Neural crest cell (in vitro differentiated cells): ENCODE measurements at places on chromosomes 3 and 15.

GRCh38 chr15:66236806-66237375, 16.7 kb downstream of the MEGF11 start:
- H3K27me3 ChIP-seq = peaks cover 7% of the 10 kb centered on the region
- H3K4me1 ChIP-seq = no peaks in the 10 kb centered on the region
- no peak for DNase-seq
- H3K36me3 ChIP-seq = no peaks in the 10 kb centered on the region
- no peak overlapping the region for H3K27ac ChIP-seq

DNA sequence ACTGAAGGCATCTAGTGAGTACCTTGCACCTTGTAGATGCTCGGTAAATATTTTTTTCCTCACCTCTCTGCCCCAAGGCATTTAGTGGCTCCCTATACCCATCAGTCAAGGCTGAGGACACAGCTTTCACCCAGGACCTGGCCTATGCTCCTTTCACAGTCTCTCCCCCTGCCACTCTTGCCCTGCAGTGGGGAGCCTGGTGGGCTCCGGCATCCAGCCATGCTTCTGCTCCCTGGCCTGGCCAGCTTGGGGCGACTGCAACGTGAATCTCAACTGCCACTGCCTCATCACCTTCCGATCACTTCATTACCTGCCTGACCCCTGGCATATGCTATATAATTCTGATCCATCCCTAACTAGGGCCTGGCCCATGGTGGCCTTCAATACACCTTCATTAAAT, 735 bp upstream of the CX3CR1 start:
- H3K27ac ChIP-seq = no peak overlapping the region
- H3K4me1 ChIP-seq = peaks cover 6% of the 10 kb centered on the region
- H3K27me3 ChIP-seq = peaks cover 9% of the 10 kb centered on the region
- no peak overlapping the region for H3K4me3 ChIP-seq
- no peaks in the 10 kb centered on the region for H3K36me3 ChIP-seq

DNA sequence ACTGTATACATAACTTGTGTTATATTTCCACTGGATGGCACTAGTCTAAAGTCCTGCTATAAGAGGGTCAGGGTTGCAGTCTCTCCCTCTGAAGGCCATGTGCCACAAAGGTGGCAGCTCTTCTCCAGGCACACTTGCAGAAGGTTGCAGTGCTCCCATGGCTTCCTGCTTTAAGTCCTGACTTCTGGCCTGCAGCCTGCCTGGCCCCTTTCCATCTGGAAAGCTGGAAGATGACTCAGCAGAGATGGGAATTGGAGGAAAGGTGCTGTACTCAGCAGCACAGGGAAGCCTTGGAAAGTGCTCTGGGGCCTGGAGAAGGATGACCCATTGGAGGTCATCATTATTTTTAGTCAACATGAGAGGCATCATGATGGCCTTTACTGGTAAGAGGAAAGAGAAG, 40.9 kb upstream of the MRPL3 start:
- no peak overlapping the region for H3K27ac ChIP-seq
- peaks cover 3% of the 10 kb centered on the region for H3K27me3 ChIP-seq
- no peaks in the 10 kb centered on the region for H3K4me1 ChIP-seq
- H3K36me3 ChIP-seq = peaks cover 2% of the 10 kb centered on the region
- no peak overlapping the region for H3K4me3 ChIP-seq

DNA sequence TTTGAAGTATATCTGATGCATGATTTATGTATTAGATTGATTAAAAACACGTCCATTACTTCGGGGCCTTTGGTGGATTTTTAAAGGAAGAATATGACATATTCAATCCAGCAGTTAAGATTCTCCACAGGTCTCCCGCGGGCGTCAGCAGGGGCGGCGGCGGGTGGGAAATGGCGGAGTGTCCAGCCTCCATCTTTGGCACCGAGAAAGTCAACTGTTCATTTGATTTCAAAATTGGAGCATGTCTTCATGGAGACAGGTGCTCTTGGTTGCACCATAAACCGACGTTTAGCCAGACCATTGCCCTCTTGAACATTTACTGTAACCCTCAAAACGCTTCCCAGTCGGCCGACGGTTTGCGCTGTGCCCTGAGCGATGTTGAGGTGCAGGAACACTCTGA, 7.2 kb upstream of the NANOGP8 start:
- no peak overlapping the region for H3K27ac ChIP-seq
- H3K36me3 ChIP-seq = peaks cover 2% of the 10 kb centered on the region
- no peaks in the 10 kb centered on the region for H3K4me1 ChIP-seq
- DNase-seq = no peak
- H3K27me3 ChIP-seq = no peaks in the 10 kb centered on the region

- no peaks in the 10 kb centered on the region for H3K36me3 ChIP-seq
- H3K27me3 ChIP-seq = no peaks in the 10 kb centered on the region
- peaks cover 2% of the 10 kb centered on the region for H3K4me1 ChIP-seq
Measured at GRCh38 chr3:7841451-7841850, 660.2 kb upstream of the LMCD1 start.

DNA sequence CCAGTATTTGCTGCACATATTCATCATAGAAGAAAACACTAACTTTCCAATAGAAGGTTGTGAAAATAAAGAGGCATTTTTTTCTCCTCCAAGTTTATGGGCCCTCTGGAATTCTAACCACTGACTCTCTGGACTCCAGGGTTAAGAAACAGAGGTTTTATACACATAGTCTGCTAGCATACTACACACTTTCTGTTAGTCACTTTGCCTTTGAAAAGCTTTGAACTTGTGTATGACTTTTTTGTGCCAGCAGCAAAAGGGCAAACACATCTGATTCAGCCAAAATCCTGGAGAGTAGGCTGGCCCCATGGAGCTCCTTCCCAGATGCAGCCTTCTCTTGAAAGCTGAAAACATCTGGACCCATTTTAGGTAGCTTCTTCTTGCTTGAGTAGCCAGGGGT, 6.2 kb downstream of the ZIC4 start:
- DNase-seq = no peak
- H3K4me1 ChIP-seq = peaks cover 50% of the 10 kb centered on the region
- H3K36me3 ChIP-seq = peaks cover 16% of the 10 kb centered on the region
- H3K27ac ChIP-seq = no peak overlapping the region
- H3K27me3 ChIP-seq = peaks cover 100% of the 10 kb centered on the region
- no peak overlapping the region for H3K4me3 ChIP-seq

DNA sequence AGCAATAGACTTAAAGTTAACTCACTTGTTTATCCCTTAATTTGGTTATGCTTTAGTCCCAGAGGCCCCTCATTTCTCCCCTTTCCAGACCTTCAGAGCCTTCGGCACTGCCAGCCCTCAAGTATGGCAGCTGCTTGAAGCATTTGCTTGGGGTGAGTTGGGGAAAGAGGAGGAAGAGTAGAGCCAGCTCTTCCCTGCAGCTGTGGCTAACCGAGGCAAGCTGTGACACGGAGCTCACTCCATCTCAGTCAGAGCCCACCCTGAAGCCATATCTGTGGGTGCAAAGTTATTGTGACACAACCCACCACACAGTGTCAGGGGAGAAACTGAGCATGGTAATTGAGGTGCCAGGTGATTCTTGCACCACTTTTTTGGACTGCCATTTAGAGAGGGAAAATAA, 66.1 kb downstream of the FILIP1L start:
- no peaks in the 10 kb centered on the region for H3K36me3 ChIP-seq
- peak overlapping the region; percentile 39 for H3K4me3 ChIP-seq
- peak overlapping the region; percentile 25 for H3K27ac ChIP-seq
- DNase-seq = no peak
- no peaks in the 10 kb centered on the region for H3K27me3 ChIP-seq

GRCh38 chr3:135622656-135623055, 342.9 kb upstream of the PPP2R3A start:
- H3K36me3 ChIP-seq = no peaks in the 10 kb centered on the region
- no peak for DNase-seq
- no peak overlapping the region for H3K27ac ChIP-seq
- H3K4me1 ChIP-seq = no peaks in the 10 kb centered on the region
- H3K4me3 ChIP-seq = no peak overlapping the region
- H3K27me3 ChIP-seq = no peaks in the 10 kb centered on the region

GRCh38 chr3:44883999-44884431, 9.6 kb downstream of the TGM4 start:
- DNase-seq = no peak
- no peaks in the 10 kb centered on the region for H3K36me3 ChIP-seq
- H3K27me3 ChIP-seq = peaks cover 3% of the 10 kb centered on the region
- H3K4me3 ChIP-seq = no peak overlapping the region
- H3K27ac ChIP-seq = no peak overlapping the region

DNA sequence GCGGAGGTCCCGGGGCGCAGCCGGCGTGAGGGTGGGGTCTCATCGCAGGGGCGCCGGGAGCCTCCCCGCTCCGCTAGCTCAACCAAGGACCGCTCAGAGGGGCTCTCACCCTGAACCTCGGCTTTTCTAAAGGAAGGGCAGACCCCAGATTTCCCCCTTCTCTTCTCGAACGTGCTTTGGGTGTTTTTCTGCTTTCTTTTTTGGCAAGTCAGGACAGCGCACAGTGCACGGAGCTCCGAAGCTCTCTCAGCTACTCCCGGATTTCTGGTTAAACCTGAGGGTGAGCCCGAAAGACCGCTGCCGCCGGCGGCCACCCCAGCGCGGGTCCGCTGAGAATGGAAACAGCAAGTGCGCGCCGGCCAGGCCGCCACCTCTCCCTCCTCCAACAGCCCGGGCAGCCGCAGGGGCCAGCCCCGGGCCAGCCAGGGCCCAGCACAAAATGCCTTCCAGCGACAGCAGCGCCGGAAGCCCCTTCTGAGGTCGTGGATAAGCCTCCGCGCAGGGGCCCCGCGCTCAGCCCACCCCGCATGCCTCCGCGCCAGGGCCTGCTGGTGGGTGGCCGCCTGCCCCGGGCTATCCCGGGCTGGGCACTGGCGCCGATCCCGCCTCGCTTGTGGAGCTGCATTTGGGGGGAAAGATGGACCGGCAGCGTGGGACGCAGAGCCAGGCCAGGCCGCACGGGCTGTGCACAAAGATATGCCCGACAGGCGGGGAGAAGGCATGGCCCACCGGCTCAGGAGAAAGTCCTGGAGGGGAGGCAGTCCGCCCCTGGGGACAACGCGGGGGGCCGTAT, 8.2 kb upstream of the OCA2 start:
- H3K36me3 ChIP-seq = peaks cover 14% of the 10 kb centered on the region
- H3K4me1 ChIP-seq = peaks cover 15% of the 10 kb centered on the region
- H3K27ac ChIP-seq = no peak overlapping the region
- peaks cover 30% of the 10 kb centered on the region for H3K27me3 ChIP-seq

GRCh38 chr15:77187751-77188464, 117.0 kb upstream of the TSPAN3 start:
- no peaks in the 10 kb centered on the region for H3K36me3 ChIP-seq
- H3K4me3 ChIP-seq = no peak overlapping the region
- DNase-seq = no peak
- no peaks in the 10 kb centered on the region for H3K27me3 ChIP-seq
- H3K4me1 ChIP-seq = no peaks in the 10 kb centered on the region
- no peak overlapping the region for H3K27ac ChIP-seq

GRCh38 chr3:46517016-46517783, 19.4 kb downstream of the RTP3 start:
- H3K36me3 ChIP-seq = no peaks in the 10 kb centered on the region
- H3K27ac ChIP-seq = no peak overlapping the region
- DNase-seq = no peak
- H3K27me3 ChIP-seq = peaks cover 6% of the 10 kb centered on the region

GRCh38 chr15:43186003-43186353, 775 bp downstream of the CCNDBP1 start:
- H3K36me3 ChIP-seq = peaks cover 2% of the 10 kb centered on the region
- H3K4me1 ChIP-seq = peaks cover 15% of the 10 kb centered on the region
- H3K4me3 ChIP-seq = peak overlapping the region; percentile 92
- H3K27me3 ChIP-seq = no peaks in the 10 kb centered on the region

DNA sequence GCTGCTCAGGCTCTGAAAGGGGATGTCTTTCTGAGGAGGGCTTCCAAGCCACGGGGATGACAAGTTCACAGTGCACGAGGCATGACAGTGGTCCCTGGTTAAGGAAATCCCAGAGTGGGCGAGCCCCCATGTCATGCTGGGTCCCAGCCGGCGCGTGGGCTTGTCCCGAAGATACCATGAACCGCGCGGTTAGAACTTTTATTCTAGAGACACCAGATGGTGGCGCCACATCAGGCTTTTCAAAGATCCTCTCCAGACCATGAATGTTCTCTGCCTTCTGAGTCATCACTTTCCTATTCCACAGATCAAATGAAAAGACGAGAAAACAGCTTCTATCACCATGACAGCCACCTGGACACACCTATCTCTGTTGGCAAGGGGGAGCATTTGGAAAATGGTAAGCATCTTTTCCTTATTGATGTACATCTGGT, 227.8 kb upstream of the LYSMD4 start:
- no peak overlapping the region for H3K4me3 ChIP-seq
- DNase-seq = no peak
- no peaks in the 10 kb centered on the region for H3K27me3 ChIP-seq
- no peaks in the 10 kb centered on the region for H3K36me3 ChIP-seq
- peaks cover 4% of the 10 kb centered on the region for H3K4me1 ChIP-seq

- peaks cover 33% of the 10 kb centered on the region for H3K27me3 ChIP-seq
- H3K4me3 ChIP-seq = peak within 1 kb of the TSS; percentile 89
- DNase-seq = peak; percentile 76
- H3K36me3 ChIP-seq = peaks cover 5% of the 10 kb centered on the region
- H3K4me1 ChIP-seq = peaks cover 31% of the 10 kb centered on the region
- H3K27ac ChIP-seq = peak within 1 kb of the TSS; percentile 100
Measured at GRCh38 chr15:92393071-92393979, at the start of gene ST8SIA2. ST8SIA2 (plus strand) TSS chr15:92393881; CDS start chr15:92394065, 184 bp downstream.

DNA sequence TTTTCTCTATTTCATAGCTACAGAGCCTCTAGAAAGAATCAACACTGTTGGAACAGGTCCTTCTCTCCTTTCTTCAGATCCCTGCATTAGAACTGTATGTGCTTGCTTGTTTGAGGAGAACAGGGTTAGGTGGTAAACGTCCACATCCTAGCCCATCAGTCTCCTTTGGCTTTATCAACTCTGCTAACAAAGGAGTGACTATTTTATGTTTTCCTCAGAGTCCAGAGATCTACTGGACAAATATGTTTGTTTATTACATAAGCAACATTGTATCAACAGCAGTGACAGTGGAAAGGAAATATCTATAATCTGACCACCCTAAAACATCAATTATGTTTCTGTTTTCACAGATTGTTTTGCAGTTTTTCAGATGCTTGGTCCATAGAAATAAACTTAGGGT, 39.6 kb downstream of the CMSS1 start:
- no peak overlapping the region for H3K27ac ChIP-seq
- peaks cover 12% of the 10 kb centered on the region for H3K4me1 ChIP-seq
- no peaks in the 10 kb centered on the region for H3K27me3 ChIP-seq
- H3K4me3 ChIP-seq = no peak overlapping the region
- H3K36me3 ChIP-seq = peaks cover 2% of the 10 kb centered on the region

DNA sequence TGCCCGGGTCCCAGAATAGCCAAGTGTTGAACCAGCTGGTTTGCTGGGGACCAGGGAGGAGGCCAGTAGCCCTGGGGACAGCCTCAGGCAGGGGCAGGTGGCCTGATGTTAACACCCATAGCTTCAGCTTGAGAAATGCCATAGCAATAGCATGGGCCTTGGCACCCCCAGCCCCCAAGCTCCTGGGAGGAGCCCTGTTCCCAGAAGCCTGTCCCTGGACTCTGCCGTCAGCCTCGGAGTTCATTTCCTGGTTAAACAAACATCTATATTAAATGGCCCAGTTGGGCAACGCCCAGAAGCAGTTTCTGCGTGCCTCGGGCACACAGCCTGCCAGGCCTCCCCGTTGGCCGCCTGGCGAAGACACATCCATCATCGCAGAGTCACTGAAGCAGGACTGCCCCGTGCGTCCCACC, 58.2 kb downstream of the FGD5 start:
- no peaks in the 10 kb centered on the region for H3K4me1 ChIP-seq
- H3K27ac ChIP-seq = no peak overlapping the region
- H3K27me3 ChIP-seq = peaks cover 4% of the 10 kb centered on the region
- H3K36me3 ChIP-seq = no peaks in the 10 kb centered on the region
